ENCODE measurements at places on chromosomes 7 and 10. TPM values are rescaled to one million over a fixed set of nuclear protein-coding genes. Genes with fewer than 3 reads are reported as not detected.

The PRKCQ gene
- 6.0 TPM for total RNA-seq

The GPR141 gene
- total RNA-seq, result 6.3 TPM

The CYP3A5 gene
- 358 TPM for total RNA-seq

DNA sequence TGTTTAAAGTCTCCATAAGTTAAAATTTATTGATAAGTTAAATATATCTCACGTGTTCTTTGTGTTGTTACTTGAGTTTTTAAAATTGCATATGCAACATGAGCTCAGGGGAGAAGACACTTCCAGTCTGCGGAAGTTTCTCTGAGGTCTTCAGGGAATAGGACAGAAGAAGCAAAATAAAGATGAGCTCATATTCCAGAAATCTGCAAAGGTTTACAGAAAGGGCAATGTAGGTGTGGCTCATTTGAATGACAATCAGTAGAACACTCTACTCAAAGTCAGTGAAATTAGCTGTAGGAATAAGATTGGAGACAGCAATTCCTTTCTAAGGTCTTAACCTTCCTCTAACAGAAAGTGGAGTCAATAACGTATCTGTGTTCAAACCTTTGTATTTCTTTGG is 53.7 kb downstream of the CACNA2D1 start:
- no peaks in the 10 kb centered on the region for H3K36me3 ChIP-seq
- H3K27ac ChIP-seq, result no peak overlapping the region

GRCh38 chr7:135184254-135184841 is 13.8 kb upstream of the CYREN start:
- DNase-seq, result peak; percentile 50
- peaks cover 39% of the 10 kb centered on the region for H3K36me3 ChIP-seq
- H3K27ac ChIP-seq, result no peak overlapping the region
- no peaks in the 10 kb centered on the region for H3K27me3 ChIP-seq
- peaks cover 22% of the 10 kb centered on the region for H3K4me1 ChIP-seq

DNA sequence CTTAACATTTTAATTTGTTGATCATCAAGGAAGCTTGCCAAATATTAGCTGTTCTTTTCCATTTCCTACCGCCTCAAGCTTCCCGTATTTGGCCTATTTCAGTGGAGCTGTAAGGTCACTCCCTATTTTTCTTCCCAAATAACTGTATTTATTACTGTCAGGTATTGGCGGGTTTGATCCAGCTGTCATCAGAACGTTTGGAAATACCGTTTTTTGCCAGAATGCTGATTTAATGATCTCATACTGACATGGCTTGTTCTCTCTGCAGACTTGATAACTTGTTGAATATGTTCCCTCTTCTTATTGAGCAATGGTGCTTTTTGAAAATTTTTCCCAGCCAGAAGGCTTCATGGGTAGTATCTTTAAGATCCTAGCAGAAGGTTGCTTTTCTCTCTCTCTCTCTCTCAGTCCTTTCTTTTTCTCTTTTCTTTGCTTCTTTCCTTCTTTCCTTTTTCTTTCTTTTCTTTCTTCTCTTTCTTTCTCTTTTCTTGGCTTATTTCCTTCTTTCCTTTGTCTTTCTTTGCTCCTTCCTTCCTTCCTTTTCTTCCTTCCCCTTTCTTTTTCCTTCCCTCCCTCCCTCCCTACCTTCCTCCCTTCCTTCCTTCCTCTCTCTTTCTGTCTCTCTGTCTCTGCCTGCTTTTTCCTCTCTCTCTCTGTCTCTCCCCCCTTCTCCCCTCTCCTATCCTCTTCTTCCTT is 42.1 kb downstream of the CUX1 start:
- H3K27me3 ChIP-seq, result no peaks in the 10 kb centered on the region
- no peak for DNase-seq
- H3K27ac ChIP-seq, result peak overlapping the region; percentile 54
- no peaks in the 10 kb centered on the region for H3K36me3 ChIP-seq
- peaks cover 36% of the 10 kb centered on the region for H3K4me1 ChIP-seq
- H3K4me3 ChIP-seq, result no peak overlapping the region

DNA sequence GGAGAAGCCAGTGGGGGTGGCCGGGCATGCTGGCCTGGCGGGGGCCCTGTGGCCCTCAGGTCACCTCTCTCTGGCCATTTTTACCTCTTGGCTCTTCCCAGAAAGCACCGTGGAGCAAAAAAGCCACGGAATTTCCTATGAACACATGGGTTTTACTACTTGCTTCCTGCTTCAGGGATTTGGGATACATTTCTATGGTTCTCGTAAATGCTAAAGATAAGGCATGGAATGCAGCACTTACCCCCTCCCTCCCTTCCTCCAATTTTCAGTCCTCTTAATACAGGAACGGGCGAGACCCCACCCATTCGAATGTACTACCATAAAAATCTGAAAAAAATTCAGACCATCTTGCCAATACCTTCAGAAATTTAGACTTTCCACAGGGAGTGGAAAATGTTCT is 279.7 kb downstream of the ARHGAP12 start:
- H3K27ac ChIP-seq, result no peak overlapping the region
- H3K4me3 ChIP-seq, result no peak overlapping the region
- no peak for DNase-seq
- no peaks in the 10 kb centered on the region for H3K36me3 ChIP-seq
- no peaks in the 10 kb centered on the region for H3K4me1 ChIP-seq

GRCh38 chr10:21929070-21929469 is 74.5 kb downstream of the DNAJC1 start:
- no peak overlapping the region for H3K4me3 ChIP-seq
- no peaks in the 10 kb centered on the region for H3K27me3 ChIP-seq
- H3K27ac ChIP-seq, result no peak overlapping the region
- H3K36me3 ChIP-seq, result no peaks in the 10 kb centered on the region

DNA sequence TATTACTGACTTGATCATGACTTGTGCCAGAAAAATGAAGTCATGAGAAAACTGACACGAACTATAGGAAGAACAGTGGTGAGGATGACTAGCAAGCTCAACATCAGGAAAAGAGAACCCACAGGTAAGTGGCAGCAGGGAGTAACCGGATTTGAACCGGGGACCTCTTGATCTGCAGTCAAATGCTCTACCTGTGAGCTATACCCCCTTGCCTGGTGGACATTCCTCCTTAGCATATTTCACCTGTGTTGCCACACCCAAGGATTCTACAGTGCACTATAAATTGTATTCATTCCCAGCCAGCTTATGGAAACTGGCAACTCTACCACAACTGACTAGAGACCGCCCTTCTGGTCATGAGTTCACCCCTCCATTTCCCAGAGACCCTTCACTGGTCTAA is 97.5 kb upstream of the ZNF746 start:
- H3K4me1 ChIP-seq, result no peaks in the 10 kb centered on the region
- no peak overlapping the region for H3K4me3 ChIP-seq
- peaks cover 6% of the 10 kb centered on the region for H3K36me3 ChIP-seq
- H3K27ac ChIP-seq, result no peak overlapping the region
- DNase-seq, result no peak
- H3K27me3 ChIP-seq, result no peaks in the 10 kb centered on the region

DNA sequence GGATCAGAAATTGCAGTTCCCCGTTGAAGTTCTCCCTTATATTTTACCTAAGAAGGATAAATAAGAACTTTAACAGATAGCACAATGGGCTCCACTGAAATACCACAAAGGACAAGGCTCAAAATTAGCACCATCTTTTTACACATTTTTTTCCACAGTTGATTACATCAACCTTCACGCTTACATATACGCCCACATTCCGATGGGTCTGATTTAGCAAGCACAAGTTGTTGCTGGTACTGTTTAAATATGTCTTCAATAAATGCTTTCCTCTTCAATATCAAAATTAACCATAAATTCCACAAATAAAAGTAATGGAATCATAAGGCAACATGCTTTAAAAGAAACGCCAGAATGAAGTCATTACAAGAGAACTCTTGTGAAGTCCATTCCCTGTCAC is 79.5 kb downstream of the NEBL start:
- no peaks in the 10 kb centered on the region for H3K36me3 ChIP-seq
- no peak for DNase-seq
- H3K27ac ChIP-seq, result no peak overlapping the region
- no peaks in the 10 kb centered on the region for H3K4me1 ChIP-seq
- no peaks in the 10 kb centered on the region for H3K27me3 ChIP-seq
- H3K4me3 ChIP-seq, result no peak overlapping the region

GRCh38 chr7:26583094-26583648 is 281.2 kb downstream of the SKAP2 start:
- DNase-seq, result no peak
- H3K27me3 ChIP-seq, result no peaks in the 10 kb centered on the region
- no peak overlapping the region for H3K4me3 ChIP-seq
- H3K27ac ChIP-seq, result no peak overlapping the region

GRCh38 chr10:63711867-63712716 is 190.9 kb downstream of the REEP3 start:
- peaks cover 55% of the 10 kb centered on the region for H3K4me1 ChIP-seq
- no peak overlapping the region for H3K4me3 ChIP-seq
- H3K27me3 ChIP-seq, result no peaks in the 10 kb centered on the region
- H3K36me3 ChIP-seq, result no peaks in the 10 kb centered on the region
- peak overlapping the region; percentile 88 for H3K27ac ChIP-seq

DNA sequence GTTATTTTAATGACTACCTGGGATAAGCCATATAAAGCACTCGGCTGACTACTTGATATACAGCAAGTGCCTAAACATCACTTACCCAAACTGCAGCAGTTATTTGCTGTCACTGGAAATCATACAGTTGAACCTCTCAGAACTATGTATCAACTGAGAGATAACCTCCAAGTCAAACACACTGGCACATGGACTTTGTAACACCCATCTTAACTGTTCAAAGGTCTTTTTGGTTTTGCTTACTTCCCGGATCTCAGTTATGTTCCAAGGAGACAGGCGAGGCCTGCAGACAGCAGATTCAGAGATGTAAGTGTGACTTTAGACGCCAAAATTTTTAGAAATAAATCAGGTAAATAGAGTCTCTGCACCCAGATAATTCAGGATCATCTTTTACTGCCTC is 34.6 kb upstream of the DAGLB start:
- DNase-seq, result no peak
- peak overlapping the region; percentile 98 for H3K27ac ChIP-seq
- no peaks in the 10 kb centered on the region for H3K36me3 ChIP-seq
- H3K4me3 ChIP-seq, result no peak overlapping the region

DNA sequence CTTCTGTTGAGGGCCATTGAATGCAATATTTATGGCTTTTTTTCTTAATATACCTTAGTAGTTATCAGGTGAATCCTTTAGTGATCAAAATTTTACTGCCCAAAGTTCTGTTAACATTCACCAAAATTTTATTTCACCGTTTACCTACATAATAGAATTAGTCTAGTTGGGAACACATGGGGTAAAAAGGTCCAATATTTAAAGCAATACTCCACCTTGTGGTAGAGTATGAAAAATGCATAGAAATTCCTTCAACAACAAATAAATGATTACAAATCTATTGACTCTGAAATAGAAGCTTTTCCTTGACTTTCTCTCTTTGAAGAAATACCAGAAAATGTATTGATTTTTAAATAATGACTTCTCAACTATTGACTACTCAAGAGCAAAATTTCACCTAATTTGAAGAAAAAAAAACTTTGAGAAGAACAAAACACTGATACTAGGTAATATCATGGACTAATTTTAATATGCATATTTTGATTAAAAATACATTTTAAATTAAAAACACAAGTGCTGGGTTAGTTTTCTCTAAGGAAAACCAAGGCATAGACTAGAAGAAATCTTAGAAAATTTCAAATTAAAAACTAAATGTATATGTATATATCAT is 43.3 kb downstream of the POLR1F start:
- no peaks in the 10 kb centered on the region for H3K27me3 ChIP-seq
- H3K27ac ChIP-seq, result no peak overlapping the region
- no peak overlapping the region for H3K4me3 ChIP-seq
- no peaks in the 10 kb centered on the region for H3K4me1 ChIP-seq
- DNase-seq, result no peak

DNA sequence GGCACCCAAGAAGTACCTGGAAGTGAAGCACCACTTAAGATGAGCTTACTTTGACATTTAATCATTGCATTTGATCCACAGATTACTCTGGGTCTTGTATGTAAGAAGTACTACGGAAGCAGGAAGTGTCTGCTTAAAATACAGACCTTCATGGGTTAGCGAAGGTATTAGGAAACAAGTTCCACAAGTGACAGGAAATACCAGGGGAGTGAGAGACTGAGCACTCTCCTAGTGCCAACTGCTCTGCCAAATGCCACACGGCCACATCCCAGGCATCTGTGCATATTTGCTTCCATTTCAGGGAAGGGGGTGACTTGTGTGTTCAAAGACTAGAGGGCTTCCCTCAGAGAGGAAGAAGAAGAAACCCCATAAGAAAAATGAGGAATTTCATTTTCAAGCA is 57.2 kb upstream of the ANK3 start:
- H3K4me3 ChIP-seq, result no peak overlapping the region
- H3K36me3 ChIP-seq, result no peaks in the 10 kb centered on the region
- DNase-seq, result peak; percentile 26
- H3K27ac ChIP-seq, result peak overlapping the region; percentile 71

DNA sequence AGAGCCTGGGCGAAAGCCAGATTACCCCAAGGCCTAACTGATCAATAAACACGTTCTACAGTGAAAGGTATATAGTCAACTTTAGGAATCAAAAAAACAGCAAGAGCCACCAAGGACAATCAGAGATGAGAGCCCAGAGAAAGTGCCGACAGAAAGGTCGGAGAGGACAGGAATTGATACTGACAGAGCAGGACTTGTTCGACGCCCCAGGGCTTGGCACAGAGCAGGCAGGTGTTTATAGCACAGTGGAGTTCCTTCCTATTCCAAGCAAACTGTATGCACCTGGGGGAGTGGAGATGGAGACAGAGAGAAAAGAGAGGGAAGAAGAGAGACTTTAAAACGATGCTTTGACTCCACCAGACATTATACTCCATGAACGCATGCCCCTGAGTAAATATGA is 39.5 kb downstream of the PPP1R3C start:
- H3K27me3 ChIP-seq, result no peaks in the 10 kb centered on the region
- peaks cover 86% of the 10 kb centered on the region for H3K4me1 ChIP-seq
- peak overlapping the region; percentile 86 for H3K27ac ChIP-seq

DNA sequence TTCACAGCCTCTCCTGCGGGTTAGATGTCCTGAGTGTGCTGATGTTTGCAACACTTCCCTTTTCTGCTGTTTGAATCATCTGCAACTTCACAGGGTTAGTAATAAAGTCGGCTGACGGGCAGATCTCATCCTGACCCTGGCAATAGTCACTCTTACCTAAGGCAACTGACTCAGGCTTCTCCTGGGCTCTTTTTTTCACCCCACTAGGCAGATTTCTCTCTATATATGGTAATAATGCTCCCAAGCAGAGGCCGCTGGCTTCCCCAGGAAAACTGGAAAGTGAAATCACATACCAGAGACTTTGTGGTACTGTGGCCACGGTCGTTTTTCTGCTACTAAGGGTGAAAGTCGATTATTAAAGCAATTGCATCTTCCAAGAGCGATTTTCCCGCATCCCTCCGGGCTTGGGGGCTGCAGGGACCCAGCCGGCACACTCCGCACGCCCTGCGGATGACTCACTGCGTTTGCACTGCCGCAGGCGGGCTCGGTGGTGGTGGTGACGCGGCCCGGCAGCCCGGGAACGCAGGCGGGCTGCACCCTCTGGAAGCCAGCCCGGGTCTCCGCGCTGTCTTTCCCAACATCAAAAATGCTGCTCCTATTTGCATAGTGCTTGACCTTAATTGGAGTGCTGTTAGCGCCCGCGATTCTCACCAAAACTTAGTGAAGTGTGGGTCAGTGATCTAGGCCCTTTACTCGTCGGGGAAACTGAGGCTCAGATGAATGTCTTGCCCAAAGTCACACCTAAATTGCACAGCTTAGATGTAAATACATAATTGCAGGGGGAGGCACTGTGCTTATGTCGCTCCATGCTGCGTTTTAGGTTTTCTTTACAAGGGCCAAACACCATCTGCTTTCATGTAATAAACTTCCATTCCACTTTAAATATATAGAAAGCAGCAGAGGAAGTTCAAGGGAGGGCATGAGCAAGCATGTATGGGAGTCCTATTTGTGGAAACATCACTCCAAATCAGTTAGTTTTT is 47.6 kb upstream of the ITGB1 start:
- DNase-seq, result peak; percentile 84
- H3K27me3 ChIP-seq, result no peaks in the 10 kb centered on the region
- peaks cover 13% of the 10 kb centered on the region for H3K4me1 ChIP-seq
- no peak overlapping the region for H3K27ac ChIP-seq
- H3K36me3 ChIP-seq, result no peaks in the 10 kb centered on the region

Measured in body of pancreas (tissue), 4 donors.